ENCODE measurements at places on chromosomes 3 and 15. TPM values are rescaled to one million over a fixed set of nuclear protein-coding genes. Genes with fewer than 3 reads are reported as not detected.

- H3K4me1 ChIP-seq = no peaks in the 10 kb centered on the region
- H3K4me3 ChIP-seq = no peak overlapping the region
- peak overlapping the region; percentile 75 for H3K27ac ChIP-seq
- DNase-seq = no peak
- no peaks in the 10 kb centered on the region for H3K27me3 ChIP-seq
Observed at GRCh38 chr3:53083949-53084309, 38.1 kb upstream of the SFMBT1 start.

- DNase-seq = no peak
- H3K36me3 ChIP-seq = peaks cover 21% of the 10 kb centered on the region
- no peaks in the 10 kb centered on the region for H3K27me3 ChIP-seq
- no peak overlapping the region for H3K27ac ChIP-seq
Observed at GRCh38 chr15:83904107-83905040, 250.5 kb downstream of the ADAMTSL3 start.

- no peaks in the 10 kb centered on the region for H3K4me1 ChIP-seq
- peak; percentile 52 for DNase-seq
- H3K4me3 ChIP-seq = no peak overlapping the region
- H3K27ac ChIP-seq = peak overlapping the region; percentile 61
Observed at GRCh38 chr3:197495059-197495455, 60.7 kb downstream of the BDH1 start.

DNA sequence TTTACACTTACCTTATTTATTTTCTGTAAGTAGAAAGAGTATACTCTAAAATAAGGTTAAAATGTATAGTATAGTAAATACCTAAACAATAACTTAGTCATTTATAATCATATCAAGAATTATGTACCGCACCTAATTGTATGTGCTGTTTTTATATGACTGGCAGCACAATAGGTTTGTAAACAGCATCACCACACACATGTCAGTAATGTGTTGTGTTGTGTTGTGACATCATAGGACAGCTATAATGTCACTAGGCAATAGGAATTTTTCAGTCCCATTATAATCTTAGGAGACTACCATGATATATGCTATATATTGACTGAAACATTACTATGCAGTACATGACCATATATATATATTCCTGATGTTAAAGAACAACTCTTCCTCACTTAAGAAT lies 99.9 kb upstream of the CNTN4 start:
- no peaks in the 10 kb centered on the region for H3K27me3 ChIP-seq
- H3K27ac ChIP-seq = no peak overlapping the region
- H3K4me3 ChIP-seq = no peak overlapping the region
- no peaks in the 10 kb centered on the region for H3K36me3 ChIP-seq
- H3K4me1 ChIP-seq = no peaks in the 10 kb centered on the region

DNA sequence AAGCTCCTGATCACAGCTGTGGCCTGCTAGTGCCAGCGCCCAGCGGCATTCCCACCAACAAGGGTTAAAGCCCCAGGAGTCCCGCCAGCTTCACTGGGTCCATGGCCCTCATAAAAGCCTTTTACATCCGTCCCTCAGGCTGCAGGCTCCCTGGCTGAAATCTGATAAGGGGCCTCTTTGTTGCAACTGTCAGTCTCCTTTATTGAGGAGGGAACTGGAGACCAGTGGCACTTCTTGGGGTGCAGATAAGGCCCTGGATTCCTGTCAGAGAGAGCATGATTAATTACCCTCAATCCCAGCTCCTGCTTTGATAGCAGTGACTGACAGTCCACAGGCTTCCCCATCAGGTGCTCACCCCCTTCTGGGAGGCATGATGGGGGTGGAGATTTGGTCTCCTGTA lies 30.9 kb upstream of the CLK3 start:
- no peaks in the 10 kb centered on the region for H3K4me1 ChIP-seq
- H3K36me3 ChIP-seq = peaks cover 14% of the 10 kb centered on the region
- no peak overlapping the region for H3K27ac ChIP-seq
- no peaks in the 10 kb centered on the region for H3K27me3 ChIP-seq
- H3K4me3 ChIP-seq = no peak overlapping the region

DNA sequence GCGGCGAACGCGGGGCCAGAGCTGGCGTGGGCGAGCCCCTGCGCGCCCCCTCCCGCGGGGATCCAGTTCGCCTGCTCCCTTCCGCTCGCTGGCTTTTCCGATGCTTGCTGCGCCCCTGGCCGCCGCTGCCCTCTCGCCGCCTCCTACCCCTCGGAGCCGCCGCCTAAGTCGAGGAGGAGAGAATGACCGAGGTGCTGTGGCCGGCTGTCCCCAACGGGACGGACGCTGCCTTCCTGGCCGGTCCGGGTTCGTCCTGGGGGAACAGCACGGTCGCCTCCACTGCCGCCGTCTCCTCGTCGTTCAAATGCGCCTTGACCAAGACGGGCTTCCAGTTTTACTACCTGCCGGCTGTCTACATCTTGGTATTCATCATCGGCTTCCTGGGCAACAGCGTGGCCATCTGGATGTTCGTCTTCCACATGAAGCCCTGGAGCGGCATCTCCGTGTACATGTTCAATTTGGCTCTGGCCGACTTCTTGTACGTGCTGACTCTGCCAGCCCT lies 721 bp downstream of the P2RY1 start:
- no peaks in the 10 kb centered on the region for H3K27me3 ChIP-seq
- no peaks in the 10 kb centered on the region for H3K36me3 ChIP-seq
- H3K27ac ChIP-seq = peak overlapping the region; percentile 81
- H3K4me3 ChIP-seq = peak overlapping the region; percentile 82
- no peaks in the 10 kb centered on the region for H3K4me1 ChIP-seq

NSUN3 gene
- total RNA-seq = 8.7 TPM

EPHA6 gene
- total RNA-seq = not detected
